ENCODE measurements at places on chromosomes 2 and 18.

GRCh38 chr2:162328424-162329157 is 10.1 kb upstream of the IFIH1 start:
- DNase-seq, result no peak

DNA sequence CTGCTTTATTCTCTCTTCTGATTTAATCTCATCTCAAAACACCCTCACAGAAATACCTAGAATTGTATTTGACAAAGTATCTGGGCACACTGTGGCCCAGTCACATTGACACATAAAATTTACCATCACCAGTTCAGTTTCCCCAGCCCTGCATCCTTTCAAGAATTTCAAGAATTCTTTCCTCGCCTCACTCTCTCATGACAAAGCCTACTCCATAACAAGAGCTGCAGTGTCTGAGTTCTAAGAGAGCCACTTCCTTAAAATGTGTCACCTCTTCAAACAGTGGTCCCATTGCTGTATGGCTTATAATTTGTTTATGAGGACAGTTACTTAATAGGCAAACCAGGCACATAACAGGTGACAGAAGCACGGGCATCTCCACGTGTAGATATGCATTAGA is 90.9 kb upstream of the STK39 start:
- no peak for DNase-seq

- no peak for DNase-seq
Measured at GRCh38 chr2:195600778-195601177, 56.2 kb upstream of the SLC39A10 start.

DNA sequence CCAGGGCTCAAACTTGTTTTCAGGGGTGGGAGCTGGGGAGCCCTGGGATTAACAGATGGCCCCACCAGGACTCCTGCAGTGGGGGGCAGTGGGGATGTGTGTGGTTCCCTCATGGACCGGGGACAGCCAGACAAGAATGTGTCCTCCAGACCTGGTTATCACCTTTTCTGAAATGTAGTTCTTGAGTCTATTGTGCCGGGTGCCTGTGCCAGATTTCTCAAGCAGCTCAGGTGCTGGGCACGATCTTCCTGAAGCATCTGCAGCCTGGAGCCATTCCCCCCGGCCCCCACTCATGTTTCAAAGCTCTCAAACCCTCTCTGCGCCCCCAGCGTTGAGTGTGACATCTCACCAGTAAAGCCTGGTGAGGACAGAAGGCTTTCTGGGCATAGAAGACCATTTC is 48.4 kb upstream of the HAAO start:
- no peak for DNase-seq

- DNase-seq, result no peak
Measured at GRCh38 chr2:1798785-1799144, 54.5 kb upstream of the PXDN start.

- DNase-seq, result no peak
Measured at GRCh38 chr2:31101701-31102100, 36.5 kb downstream of the GALNT14 start.

DNA sequence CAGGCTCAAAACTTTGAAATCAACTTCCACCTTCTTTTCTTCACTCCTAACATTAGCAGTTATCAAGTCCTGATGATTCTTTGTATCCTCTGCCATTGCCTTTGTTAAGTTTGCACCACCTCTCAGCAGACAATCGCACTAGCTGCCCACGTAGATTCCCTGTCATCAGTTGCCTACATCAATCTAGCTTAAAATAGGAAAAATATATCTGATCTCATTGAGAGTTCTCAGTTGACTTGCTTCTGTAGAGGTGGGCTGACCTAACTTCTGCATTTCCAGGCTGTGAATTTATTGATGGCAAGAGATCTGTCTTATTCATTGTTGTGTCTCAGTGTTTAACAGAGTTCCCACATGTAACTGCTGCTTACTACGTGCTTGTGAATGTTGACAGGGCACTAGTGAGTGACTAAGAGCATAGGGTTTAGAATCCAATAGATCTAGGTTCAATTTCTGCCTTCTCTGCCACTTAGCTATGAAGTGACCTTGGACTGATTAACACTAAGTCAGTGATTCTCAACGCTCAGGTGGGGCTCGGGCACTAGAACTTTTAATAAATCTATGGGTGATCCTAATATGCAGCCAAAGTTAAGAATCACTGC is 3.7 kb upstream of the INSIG2 start:
- DNase-seq, result no peak

DNA sequence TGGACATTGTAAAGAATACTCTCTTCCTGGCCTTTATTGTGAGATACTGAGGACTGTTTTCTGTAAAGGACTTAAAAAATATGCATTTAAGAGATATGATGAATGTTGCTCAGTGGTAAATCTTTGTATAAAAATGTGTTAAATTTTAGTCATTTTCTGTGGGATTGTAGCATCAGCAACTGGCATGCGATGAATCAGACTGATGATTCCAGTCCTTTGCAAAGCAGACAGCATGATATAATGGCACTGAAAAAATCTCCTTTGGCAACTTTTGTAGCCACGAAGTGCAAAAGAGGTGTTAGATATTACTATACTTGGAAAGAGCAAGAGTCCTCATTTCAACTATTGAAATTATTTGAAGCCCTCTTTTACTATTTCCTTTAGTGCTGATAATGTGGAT is 678.7 kb downstream of the PLCL1 start:
- DNase-seq, result peak; percentile 14

DNA sequence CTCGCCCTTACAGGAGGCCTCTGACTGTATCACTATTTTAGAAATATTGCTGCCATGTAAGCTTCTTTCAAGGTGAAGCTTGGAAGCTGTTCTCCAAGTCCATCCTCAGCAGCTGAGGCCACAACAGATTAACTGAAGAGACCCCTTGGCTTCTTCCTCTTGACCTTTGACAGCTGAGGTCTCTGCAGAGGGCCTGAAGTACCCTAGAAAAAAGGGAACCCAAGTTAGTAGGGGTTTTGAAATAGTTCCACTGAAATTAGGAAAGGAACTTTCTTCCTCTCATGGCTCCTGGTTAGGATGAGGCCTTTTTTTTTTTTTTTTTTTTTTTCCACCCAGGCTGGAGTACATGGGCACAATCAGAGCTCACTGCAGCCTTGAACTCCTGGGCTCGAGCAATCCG is 15.5 kb upstream of the IHH start:
- no peak for DNase-seq

GRCh38 chr2:134610871-134611270 is 107.9 kb downstream of the TMEM163 start:
- DNase-seq, result no peak

DNA sequence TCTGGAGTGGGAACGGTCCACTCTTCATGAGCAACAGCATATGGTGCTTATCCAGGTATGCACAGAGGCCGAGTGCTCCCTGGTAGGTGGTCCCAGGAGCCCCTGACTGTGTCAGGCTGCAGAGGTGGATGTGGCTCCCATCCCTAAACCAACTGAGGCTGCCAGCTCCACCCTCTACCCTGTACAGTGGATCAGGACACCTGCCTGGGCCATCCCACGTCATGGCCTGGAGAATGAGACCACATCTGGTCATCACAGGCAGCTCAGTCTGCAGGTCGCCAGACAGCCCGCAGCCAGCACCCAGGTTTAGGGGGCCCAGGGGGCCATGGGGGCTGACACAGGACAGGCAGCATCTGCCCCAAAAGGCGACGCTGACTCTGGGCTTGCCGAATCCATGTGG is 100.3 kb upstream of the TMEM18 start:
- DNase-seq, result no peak

DNA sequence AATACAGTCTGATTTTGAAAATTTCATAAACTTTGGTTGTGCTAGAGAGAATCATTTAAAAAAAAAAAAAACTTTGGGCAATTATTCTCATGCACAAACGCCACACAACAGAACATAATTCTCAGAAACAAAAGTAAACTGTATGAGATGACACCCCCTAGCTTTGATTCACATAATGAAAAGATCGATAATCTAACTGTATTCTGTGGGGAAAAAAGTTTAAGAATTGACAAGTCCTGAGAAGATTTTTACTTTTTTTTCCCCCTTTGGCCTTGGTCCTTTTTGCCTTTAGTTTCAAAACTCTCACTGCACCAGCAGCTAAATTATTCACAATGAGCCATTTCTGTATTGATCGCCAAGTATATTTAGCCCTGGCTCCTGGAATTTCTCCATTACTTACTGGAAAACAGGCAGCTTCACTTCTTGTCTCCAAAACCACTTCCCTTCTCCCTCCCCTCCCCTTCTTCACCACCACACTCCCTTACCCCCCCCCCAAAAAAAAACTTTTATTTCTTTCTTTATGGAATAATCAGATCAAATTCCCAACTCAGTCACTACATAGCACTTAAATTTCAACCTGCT is 2.0 kb downstream of the IKZF2 start:
- DNase-seq, result no peak

DNA sequence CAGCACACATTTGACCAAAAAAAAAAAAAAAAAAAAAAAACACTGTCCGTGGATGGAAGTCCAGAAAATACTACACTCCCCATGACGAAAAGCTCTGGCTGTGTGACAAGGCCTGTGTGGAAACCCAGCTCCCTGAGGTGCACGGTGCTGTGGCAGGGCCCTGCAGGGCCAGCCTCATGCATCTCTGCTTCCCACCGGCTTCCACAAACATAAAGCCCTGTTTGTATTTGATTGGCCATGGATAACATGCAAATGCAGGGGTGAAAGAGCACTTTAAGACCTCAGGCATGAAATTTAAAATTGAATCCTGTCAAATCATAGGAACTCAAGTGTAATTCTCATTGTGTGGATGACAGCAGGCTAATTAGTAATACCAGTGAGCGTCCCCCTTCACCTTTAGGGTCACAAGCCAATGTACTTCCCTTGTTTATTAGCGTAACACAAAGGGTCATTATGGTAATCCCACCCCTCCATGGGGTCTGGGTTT is 757.2 kb downstream of the GALR1 start:
- DNase-seq, result no peak

- no peak for DNase-seq
Measured at GRCh38 chr2:190627448-190628412, 21.2 kb upstream of the NAB1 start.

DNA sequence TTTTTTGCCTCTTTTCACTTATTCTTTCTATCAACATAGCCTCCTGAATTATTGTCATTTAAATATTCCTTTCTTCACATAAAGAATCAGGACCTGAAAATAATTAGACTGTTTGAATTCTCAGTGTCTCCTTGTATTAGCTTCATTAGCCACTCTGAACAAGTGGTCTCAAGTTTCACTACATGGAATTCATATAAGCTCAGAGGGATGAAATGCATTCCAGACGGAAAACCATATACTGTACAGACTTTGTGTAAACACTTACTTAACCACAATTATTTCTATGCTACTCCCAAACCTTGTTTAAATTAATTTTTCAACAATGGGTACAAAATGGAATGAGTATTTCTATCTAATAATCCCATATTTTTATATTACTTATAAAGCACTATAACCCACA is 53.4 kb downstream of the CHN1 start:
- no peak for DNase-seq

- DNase-seq, result no peak
Measured at GRCh38 chr18:3015851-3016250, 2.9 kb upstream of the LPIN2 start.

GRCh38 chr2:10465910-10466309 is 17.8 kb upstream of the ODC1 start:
- no peak for DNase-seq

- DNase-seq, result peak; percentile 82
Measured at GRCh38 chr2:238263204-238264071, 23.6 kb upstream of the HES6 start.

DNA sequence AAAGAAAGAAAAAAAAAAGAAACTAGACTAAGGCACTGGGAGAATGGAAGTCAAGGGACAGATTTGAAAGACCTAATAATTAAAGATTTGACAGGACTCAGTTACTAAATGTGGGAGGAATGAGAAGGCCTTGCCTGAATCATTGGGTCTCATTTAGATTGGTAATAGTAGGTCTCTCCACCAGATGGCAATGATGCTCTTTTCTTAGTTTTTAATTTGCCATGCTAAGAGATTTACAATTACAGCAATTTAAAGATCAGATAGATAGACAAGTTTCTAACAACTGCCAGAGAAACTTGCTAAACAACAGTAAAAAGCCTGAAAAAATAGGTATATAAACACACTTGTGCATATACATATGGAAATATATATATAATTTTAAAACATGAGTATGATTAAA is 153.0 kb downstream of the TMEM247 start:
- peak; percentile 49 for DNase-seq

DNA sequence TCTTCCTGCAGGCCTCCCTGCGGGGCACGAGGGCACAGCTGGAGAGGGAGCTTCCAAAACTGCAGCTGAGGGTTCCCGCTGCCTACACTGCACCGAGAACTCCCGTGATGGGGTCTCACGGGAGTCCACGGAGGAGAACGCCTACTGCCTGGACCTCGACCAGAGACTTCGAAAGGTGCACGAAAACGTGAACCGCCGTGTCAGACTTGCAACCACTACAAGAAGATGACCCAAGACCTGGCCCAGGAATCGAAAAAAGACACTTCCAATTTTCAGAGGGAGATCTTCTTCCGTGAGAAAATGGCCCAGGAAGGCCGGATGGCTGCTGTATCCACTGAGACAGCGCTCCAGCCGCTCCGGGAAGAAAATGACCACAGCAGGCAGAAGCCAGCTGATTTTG is 52.9 kb upstream of the TXNDC2 start:
- no peak for DNase-seq

GRCh38 chr2:32905270-32905669 is 41.5 kb upstream of the LTBP1 start:
- no peak for DNase-seq

- no peak for DNase-seq
Measured at GRCh38 chr2:161981679-161982250, 92.2 kb downstream of the DPP4 start.

Data from GM04504 (cell line).